ENCODE measurements at places on chromosomes 7 and 10. TPM values are rescaled to one million over a fixed set of nuclear protein-coding genes. Genes with fewer than 3 reads are reported as not detected.

DNA sequence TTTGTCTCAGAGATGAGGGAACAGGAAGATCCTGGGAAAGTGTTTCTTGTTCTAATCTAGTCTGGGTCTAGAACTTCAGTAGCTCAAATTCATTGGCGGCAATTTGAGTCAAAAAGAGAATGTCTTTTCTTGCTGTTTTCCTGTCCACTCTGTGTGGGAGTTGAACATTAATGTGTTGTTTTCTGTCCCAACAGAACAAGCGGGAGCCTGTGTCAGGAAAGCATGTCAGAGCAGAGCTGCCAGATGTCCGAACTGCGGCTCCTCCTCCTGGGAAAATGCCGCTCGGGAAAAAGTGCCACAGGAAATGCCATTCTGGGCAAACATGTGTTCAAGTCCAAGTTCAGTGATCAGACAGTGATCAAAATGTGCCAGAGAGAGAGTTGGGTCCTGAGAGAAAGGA lies 16.0 kb downstream of the GIMAP8 start:
- peak; percentile 57 for DNase-seq

GRCh38 chr7:44390701-44391100 lies 65.3 kb upstream of the CAMK2B start:
- no peak for DNase-seq

DNA sequence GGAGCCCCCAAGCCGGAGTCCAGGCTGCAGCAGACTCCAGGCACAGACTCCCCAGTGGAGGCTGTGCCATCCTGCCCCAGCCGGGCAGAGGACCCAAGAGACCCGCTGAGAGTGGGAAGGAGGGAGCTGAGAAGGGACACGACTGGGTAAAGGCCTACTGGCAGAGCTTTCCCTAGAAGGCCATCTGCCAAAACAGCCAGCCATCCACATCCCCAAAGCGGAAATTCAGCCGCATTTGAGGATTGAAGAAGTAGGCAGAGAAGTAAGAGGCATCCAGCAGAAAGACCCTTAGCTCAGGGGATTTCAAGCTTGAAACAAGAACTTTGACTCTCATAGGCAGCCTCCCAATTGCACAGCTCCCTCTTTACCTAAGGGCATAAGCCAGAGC lies 857 bp downstream of the CPXM2 start:
- no peak for DNase-seq

GRCh38 chr10:106957823-106958588 lies 206.5 kb downstream of the SORCS1 start:
- no peak for DNase-seq

- DNase-seq = no peak
Observed at GRCh38 chr7:133265821-133266220, 12.9 kb downstream of the EXOC4 start.

- no peak for DNase-seq
Observed at GRCh38 chr7:148155000-148155399, 435.6 kb upstream of the C7orf33 start.

GRCh38 chr10:126904818-126905701 lies at the start of gene DOCK1:
Gene DOCK1 (plus strand): TSS chr10:126905428. CDS start chr10:126905518, 90 bp downstream.
- no peak for DNase-seq

GRCh38 chr10:24650669-24651391 lies 72.9 kb downstream of the ARHGAP21 start:
- DNase-seq = no peak

- no peak for DNase-seq
Observed at GRCh38 chr7:143892527-143893300, 9.3 kb downstream of the TCAF1 start.

DNA sequence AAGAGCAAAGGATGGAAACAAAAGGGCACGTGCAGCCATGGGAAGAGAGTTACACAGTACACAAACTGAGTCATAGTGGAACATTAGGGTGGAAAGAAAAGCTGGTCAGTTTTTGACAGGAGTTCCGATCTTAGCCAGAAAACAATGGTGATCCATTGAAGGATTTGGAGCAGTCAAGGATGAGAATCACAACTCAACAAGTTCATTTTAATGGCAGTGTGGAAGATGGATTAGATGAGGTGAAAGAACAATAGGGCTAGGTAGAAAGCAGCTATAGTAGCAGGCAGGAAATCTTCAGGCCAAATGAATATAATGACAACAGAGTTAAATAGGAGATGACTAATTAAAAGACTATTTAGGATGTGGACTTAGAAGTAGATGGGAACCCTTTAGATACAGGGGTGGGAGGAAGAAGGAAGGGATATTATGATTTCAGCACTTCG lies 136.3 kb downstream of the DOCK4 start:
- DNase-seq = peak; percentile 42

DNA sequence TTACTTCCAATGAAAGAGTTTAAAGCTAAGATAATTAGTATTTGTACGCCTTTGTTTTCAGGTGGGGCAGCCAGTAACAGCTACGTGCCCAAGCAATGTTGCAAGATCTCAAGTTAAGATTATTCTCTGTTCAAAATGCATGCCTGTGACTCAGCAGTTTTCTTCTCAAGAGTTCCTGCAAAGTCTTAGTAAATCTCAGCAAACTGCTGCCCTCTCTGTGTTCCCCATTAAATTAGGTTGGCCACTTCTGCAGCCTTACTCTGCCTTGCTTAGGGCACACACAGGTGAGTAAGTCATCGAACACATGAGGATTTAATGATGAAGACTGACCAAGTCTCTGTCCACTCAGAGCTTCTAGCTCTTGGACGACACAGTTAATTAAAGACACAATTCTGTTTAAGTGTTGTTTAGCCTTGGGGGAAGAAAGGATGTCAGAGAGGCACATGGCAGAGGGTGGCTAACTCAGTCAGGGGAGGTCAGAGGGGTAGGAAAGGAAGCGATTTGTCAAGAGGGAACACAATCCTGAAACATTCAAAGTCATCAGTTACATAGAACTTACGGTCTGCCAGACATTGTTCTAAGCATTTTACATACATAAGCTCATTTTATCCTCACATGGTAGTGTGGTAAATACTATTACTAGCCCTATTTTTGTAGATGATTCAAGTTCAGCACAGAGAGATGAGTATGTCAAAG lies 20.2 kb upstream of the SLC35G1 start:
- no peak for DNase-seq

GRCh38 chr7:139054101-139054500 lies 18.3 kb upstream of the ZC3HAV1L start:
- no peak for DNase-seq

- no peak for DNase-seq
Observed at GRCh38 chr10:93913706-93914105, 19.9 kb downstream of the SLC35G1 start.

The NKX2-3 gene
- not detected for total RNA-seq

The LRIT1 gene
- not detected for total RNA-seq

All from glomerular endothelial cell (primary cell).